ENCODE measurements at places on chromosomes 1 and 21. TPM values are rescaled to one million over a fixed set of nuclear protein-coding genes. Genes with fewer than 3 reads are reported as not detected.

- H3K27me3 ChIP-seq: peaks cover 15% of the 10 kb centered on the region
- no peak overlapping the region for H3K27ac ChIP-seq
- H3K36me3 ChIP-seq: no peaks in the 10 kb centered on the region
- no peak overlapping the region for H3K4me3 ChIP-seq
Observed at GRCh38 chr1:236072001-236072400, 7.1 kb upstream of the NID1 start.

GRCh38 chr1:175078629-175079028, 11.0 kb downstream of the TNN start:
- H3K4me3 ChIP-seq: no peak overlapping the region
- H3K27ac ChIP-seq: no peak overlapping the region
- no peaks in the 10 kb centered on the region for H3K36me3 ChIP-seq
- H3K4me1 ChIP-seq: no peaks in the 10 kb centered on the region

DNA sequence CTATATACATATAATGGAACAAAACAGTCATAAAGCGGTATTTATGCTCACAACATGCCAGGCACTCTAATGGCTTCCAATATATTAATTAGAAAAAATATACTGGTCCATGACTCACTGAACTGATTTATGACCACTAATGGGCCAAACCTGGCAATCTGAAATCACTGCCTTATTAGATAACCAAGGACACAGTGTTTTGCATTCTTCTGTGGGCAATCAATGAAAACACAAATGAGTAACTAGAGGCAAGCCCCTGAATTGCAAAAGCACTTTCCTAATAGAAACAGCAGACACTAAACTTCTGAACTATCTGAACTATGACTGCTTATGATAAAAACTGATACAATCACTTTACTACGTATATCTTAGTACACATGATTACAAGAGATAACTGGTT, 3.5 kb downstream of the GCLM start:
- no peak for DNase-seq
- H3K4me1 ChIP-seq: peaks cover 48% of the 10 kb centered on the region
- H3K36me3 ChIP-seq: peaks cover 20% of the 10 kb centered on the region
- no peak overlapping the region for H3K4me3 ChIP-seq

- peak overlapping the region; percentile 100 for H3K27ac ChIP-seq
- peaks cover 13% of the 10 kb centered on the region for H3K36me3 ChIP-seq
- no peak for DNase-seq
- peaks cover 59% of the 10 kb centered on the region for H3K4me1 ChIP-seq
- no peaks in the 10 kb centered on the region for H3K27me3 ChIP-seq
Observed at GRCh38 chr1:44817771-44818495, 9.6 kb downstream of the BTBD19 start.

GRCh38 chr1:166978821-166979220, 3.5 kb upstream of the ILDR2 start:
- no peaks in the 10 kb centered on the region for H3K36me3 ChIP-seq
- peaks cover 29% of the 10 kb centered on the region for H3K27me3 ChIP-seq
- H3K4me3 ChIP-seq: no peak overlapping the region
- DNase-seq: no peak
- peaks cover 20% of the 10 kb centered on the region for H3K4me1 ChIP-seq
- no peak overlapping the region for H3K27ac ChIP-seq

DNA sequence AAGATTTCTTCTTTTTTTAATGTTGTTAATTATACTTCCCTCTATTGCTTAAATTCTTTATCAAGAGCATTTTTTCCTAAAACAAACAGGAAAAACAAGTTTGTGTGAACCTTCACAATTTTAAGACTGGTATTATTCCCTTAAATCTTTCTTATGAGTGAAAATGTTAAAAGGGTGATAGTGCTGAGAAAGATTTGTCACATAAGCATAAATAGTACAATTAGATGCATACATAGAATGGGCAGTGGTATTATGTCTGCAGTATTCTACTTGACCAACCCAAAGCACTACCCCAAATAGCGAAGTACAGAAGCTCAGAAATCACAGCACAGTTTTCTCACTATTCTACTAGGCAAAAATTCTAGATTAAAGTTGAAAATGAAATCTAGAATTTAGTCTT, 18.0 kb downstream of the GOLPH3L start:
- no peak overlapping the region for H3K4me3 ChIP-seq
- no peak overlapping the region for H3K27ac ChIP-seq
- peaks cover 10% of the 10 kb centered on the region for H3K4me1 ChIP-seq
- no peak for DNase-seq
- H3K36me3 ChIP-seq: peaks cover 13% of the 10 kb centered on the region

GRCh38 chr1:177873238-177873637, 96.6 kb downstream of the SEC16B start:
- H3K27ac ChIP-seq: no peak overlapping the region
- no peaks in the 10 kb centered on the region for H3K27me3 ChIP-seq
- H3K4me1 ChIP-seq: no peaks in the 10 kb centered on the region

GRCh38 chr1:40451238-40451585, 936 bp downstream of the ZFP69B start:
- peaks cover 58% of the 10 kb centered on the region for H3K36me3 ChIP-seq
- H3K27me3 ChIP-seq: no peaks in the 10 kb centered on the region
- H3K4me3 ChIP-seq: peak overlapping the region; percentile 84
- peak overlapping the region; percentile 87 for H3K27ac ChIP-seq

DNA sequence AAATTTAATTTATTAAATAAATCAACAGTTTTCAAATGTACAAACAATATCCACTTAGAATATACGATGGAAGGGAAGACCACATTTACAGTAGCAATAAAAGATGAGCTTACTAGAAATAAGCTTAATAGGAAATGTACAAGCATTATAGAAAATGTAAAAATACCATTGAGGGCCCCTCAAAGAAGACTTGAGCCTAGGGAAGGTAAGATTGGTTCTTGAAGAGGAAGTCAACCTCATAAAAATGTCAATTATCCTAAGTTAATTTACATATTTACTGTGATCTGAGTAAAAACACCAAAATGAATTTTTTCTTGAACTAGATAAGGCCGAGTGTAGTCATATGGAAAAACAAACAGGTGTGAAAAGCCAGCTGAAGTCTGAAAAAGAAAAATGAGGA, 39.7 kb upstream of the TRIM67 start:
- H3K36me3 ChIP-seq: no peaks in the 10 kb centered on the region
- no peak for DNase-seq
- no peak overlapping the region for H3K27ac ChIP-seq
- peaks cover 15% of the 10 kb centered on the region for H3K27me3 ChIP-seq
- no peaks in the 10 kb centered on the region for H3K4me1 ChIP-seq

- H3K4me1 ChIP-seq: peaks cover 46% of the 10 kb centered on the region
- H3K4me3 ChIP-seq: peak overlapping the region; percentile 86
- peaks cover 16% of the 10 kb centered on the region for H3K36me3 ChIP-seq
- H3K27ac ChIP-seq: peak overlapping the region; percentile 96
- no peaks in the 10 kb centered on the region for H3K27me3 ChIP-seq
Observed at GRCh38 chr1:111754984-111755330, 744 bp upstream of the DDX20 start.

DNA sequence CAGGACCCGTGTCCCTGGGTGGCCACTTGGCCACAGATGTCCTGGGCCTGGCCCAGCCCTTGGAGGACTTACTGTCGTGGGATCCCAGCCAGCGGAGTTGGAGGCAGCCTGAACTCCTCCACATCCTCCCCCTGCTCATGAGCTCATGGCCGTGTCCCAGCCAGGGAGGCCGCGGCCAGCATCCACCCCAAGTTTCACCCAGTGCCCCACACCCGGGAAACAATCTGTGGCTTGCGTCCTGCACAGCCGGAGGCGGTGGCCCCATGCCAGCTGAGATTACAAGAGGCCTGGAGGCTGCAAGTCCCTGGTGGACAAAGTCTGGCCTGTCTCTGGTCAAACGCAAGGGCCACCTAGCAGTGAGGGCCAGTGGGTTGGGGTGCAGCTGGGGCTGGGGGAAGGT, 27.5 kb upstream of the TMEM52 start:
- H3K27me3 ChIP-seq: no peaks in the 10 kb centered on the region
- no peak for DNase-seq
- no peak overlapping the region for H3K4me3 ChIP-seq
- H3K27ac ChIP-seq: no peak overlapping the region
- H3K4me1 ChIP-seq: peaks cover 2% of the 10 kb centered on the region
- H3K36me3 ChIP-seq: peaks cover under 1% of the 10 kb centered on the region

DNA sequence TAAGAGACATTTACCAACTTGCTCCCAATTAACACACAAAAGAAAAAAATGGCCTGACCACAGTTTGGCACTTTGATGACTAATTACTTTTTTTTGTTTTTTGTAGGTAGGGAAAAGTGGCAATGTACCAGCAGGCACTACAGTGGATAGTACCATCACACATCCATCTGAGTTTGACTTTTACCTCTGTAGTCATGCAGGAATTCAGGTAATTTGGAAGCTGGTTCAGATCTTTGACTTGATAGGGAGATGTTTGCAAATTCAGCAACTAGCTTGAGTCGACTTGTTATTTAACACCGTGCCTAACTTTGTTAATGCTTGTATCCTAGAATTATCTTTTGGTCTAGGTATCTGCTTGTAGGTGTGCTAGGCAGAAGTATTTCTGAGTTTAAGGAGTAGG, 33.0 kb upstream of the AGO1 start:
- no peaks in the 10 kb centered on the region for H3K27me3 ChIP-seq
- H3K36me3 ChIP-seq: peaks cover 5% of the 10 kb centered on the region
- no peaks in the 10 kb centered on the region for H3K4me1 ChIP-seq
- DNase-seq: no peak
- H3K4me3 ChIP-seq: no peak overlapping the region

DNA sequence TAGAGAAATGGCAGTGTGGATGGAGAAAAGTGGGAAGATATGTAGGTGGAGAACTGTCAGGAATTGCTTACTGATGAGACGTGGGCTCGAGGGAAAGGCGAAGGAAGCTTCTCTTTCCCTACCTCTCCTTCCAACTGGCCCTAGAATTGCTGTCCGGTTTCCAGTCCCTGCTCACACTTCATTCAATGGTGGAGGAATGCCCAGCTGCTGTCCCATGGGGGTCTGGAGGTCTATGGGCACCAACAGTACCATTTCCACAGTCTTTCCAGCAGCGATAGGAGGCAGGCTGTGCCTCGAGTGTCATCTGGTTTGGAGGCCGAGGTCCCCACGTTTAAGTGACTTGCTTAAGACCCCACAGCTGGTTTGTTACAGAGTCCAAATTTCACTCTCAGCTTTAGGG, 31.5 kb upstream of the CD1D start:
- peak overlapping the region; percentile 84 for H3K4me3 ChIP-seq
- no peaks in the 10 kb centered on the region for H3K36me3 ChIP-seq
- H3K27me3 ChIP-seq: peaks cover 3% of the 10 kb centered on the region
- DNase-seq: no peak
- H3K27ac ChIP-seq: peak overlapping the region; percentile 82

DNA sequence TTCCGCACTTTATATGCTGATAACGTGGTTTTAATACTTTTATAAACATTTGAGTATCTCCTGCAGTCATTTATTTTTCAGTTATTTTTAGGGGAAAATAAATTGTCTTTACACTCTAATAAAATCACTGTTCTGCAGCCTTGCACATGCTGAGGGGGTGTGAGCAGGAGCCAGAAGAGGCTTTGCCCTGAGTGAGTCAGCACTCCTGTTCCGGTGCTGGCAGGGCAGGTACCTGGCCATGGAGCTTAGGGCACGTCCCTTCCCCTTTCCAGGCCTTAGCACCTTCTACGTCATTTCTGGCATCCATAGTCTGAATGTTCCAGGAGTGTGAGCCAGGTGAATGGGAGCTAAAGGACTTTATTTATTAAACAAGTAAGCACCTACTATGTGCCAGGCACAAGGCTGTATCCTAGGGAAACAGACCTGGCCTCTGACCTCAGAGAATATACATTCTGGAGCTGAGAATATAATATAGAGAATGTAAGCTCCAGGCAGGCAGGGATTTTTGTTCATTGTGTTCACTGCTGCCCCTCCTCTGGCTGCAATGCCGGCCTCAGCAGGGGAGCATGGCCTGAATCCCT, 402.9 kb downstream of the PTPRU start:
- peaks cover 5% of the 10 kb centered on the region for H3K27me3 ChIP-seq
- H3K4me1 ChIP-seq: no peaks in the 10 kb centered on the region
- peak; percentile 3 for DNase-seq
- H3K27ac ChIP-seq: no peak overlapping the region
- no peaks in the 10 kb centered on the region for H3K36me3 ChIP-seq

- H3K27me3 ChIP-seq: peaks cover 65% of the 10 kb centered on the region
- DNase-seq: peak; percentile 51
- no peaks in the 10 kb centered on the region for H3K36me3 ChIP-seq
- H3K27ac ChIP-seq: no peak overlapping the region
- H3K4me1 ChIP-seq: peaks cover 1% of the 10 kb centered on the region
Observed at GRCh38 chr1:43147625-43148327, 24.3 kb downstream of the EBNA1BP2 start.

DNA sequence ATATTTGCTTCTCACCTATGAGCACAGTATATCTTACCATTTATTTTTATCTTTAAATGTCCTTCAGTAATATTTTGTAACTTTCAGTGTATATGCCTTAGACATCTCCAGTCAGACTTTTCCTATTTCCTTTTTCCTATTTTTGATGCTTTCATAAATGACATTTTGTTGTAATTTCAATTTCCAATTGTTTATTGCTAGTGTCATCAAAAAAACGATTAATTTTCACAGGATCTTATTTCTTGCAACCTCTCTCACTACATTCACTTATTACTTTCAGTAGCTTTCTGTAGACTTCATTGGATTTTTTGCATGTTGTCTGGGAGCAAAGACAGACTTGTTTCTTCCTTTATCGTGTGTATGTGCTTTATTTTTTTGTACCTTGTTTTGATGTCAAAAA, 602.4 kb downstream of the AJAP1 start:
- H3K36me3 ChIP-seq: peaks cover 2% of the 10 kb centered on the region
- H3K4me3 ChIP-seq: no peak overlapping the region
- no peak overlapping the region for H3K27ac ChIP-seq
- H3K4me1 ChIP-seq: no peaks in the 10 kb centered on the region
- H3K27me3 ChIP-seq: no peaks in the 10 kb centered on the region

GRCh38 chr1:226737819-226738420, 1.2 kb downstream of the ITPKB start:
- H3K4me1 ChIP-seq: peaks cover 47% of the 10 kb centered on the region
- peak overlapping the region; percentile 87 for H3K4me3 ChIP-seq
- peaks cover 44% of the 10 kb centered on the region for H3K36me3 ChIP-seq
- peak overlapping the region; percentile 82 for H3K27ac ChIP-seq
- no peak for DNase-seq

DNA sequence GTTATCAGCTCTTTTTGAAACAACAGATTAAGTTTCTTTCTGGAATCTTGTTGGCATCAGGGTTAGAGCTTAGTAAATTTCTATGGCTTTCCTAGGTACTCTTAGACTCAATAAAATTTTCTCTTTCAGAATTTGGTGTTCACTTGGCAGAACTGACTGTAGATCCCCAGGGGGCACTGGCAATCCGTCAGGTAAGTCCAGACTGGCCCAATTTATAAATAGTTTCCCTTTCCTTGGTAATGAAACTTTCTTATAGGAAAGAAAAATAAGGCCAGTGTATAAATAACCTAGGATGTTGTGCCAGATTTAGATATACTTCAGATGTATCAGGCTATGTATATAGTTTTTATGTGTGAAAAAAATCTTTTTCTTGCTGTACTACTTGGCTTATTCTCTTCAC, 18.2 kb downstream of the IPO9 start:
- H3K27me3 ChIP-seq: no peaks in the 10 kb centered on the region
- H3K36me3 ChIP-seq: peaks cover 28% of the 10 kb centered on the region
- DNase-seq: no peak

The RGS16 gene
- 2.0 TPM for total RNA-seq

The DENND2D gene
- total RNA-seq: 349 TPM

The EFNA1 gene
- 0.15 TPM for total RNA-seq

The HRNR gene
- not detected for total RNA-seq

The TMEM240 gene
- total RNA-seq: 1.3 TPM

The G0S2 gene
- 0.56 TPM for total RNA-seq

The LHX8 gene
- not detected for total RNA-seq

The ACTL8 gene
- not detected for total RNA-seq

The HAO2 gene
- total RNA-seq: not detected

The TBX19 gene
- 2.7 TPM for total RNA-seq
